Skin of body (tissue), 3 donors: ENCODE measurements at places on chromosomes 6 and 20. TPM values are rescaled to one million over a fixed set of nuclear protein-coding genes. Genes with fewer than 3 reads are reported as not detected.

LRRN4 gene
- total RNA-seq, result 0.20 TPM

OR2J3 gene
- not detected for total RNA-seq

LPA gene
- not detected for total RNA-seq

GINM1 gene
- total RNA-seq, result 45.3 TPM

DNAH8 gene
- total RNA-seq, result 0.89 TPM

PLG gene
- not detected for total RNA-seq

FOXF2 gene
- total RNA-seq, result 0.59 TPM

NR2E1 gene
- total RNA-seq, result not detected

XKR7 gene
- total RNA-seq, result not detected

ID4 gene
- 68.6 TPM for total RNA-seq

GTSF1L gene
- total RNA-seq, result not detected

USP49 gene
- 5.0 TPM for total RNA-seq

TUBE1 gene
- total RNA-seq, result 38.0 TPM

DEFB114 gene
- total RNA-seq, result not detected

HMGCLL1 gene
- total RNA-seq, result 4.8 TPM

SLC22A2 gene
- not detected for total RNA-seq

ALDH5A1 gene
- 7.7 TPM for total RNA-seq

RIN2 gene
- 34.8 TPM for total RNA-seq

YTHDF1 gene
- total RNA-seq, result 14.5 TPM

COL9A3 gene
- 17.8 TPM for total RNA-seq

KHDC1L gene
- total RNA-seq, result 0.39 TPM
